Vagina (tissue), 2 donors: ENCODE measurements at places on chromosomes 2 and 18. TPM values are rescaled to one million over a fixed set of nuclear protein-coding genes. Genes with fewer than 3 reads are reported as not detected.

SLC23A3 gene
- 5.4 TPM for total RNA-seq

ESPNL gene
- total RNA-seq, result 0.74 TPM

OR6B2 gene
- not detected for total RNA-seq

SPP2 gene
- total RNA-seq, result not detected

ABCG8 gene
- total RNA-seq, result not detected

B4GALT6 gene
- 2.5 TPM for total RNA-seq

GRCh38 chr2:136665736-136666135 is 99.6 kb upstream of the THSD7B start:
- DNase-seq, result no peak

- no peak for DNase-seq
These were observed 14.6 kb downstream of the POU3F3 start for GRCh38 chr2:104868505-104868866.

DNA sequence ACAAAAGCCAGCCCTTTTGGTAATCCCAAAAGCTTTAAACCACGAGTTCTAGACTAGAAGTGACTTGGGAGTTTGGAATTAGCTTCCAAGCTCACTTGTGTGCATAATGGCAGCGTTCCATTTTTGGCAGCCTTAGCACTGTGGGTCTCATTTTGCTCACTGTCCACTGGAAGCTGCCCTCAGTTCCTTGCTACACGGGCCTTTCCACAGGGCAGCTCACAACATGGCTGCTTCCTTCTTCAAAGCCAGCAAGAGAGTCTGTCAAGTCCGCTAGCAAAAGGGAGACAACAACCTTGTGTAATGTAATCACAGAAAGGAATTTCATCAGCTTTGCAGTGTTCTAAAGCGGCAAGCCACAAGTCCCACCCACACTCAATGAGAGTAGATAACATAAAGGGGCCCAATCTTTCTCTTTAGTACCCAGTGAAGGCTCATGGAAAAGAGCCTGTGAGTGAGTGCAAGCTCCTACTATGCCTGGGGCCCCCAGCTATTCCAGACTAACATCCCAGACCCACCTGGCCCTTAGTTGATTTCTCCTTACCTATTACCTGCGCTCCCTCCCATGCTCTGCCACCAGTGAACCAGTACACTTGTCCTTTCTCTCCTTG is 239.7 kb upstream of the FBXO11 start:
- DNase-seq, result no peak

DNA sequence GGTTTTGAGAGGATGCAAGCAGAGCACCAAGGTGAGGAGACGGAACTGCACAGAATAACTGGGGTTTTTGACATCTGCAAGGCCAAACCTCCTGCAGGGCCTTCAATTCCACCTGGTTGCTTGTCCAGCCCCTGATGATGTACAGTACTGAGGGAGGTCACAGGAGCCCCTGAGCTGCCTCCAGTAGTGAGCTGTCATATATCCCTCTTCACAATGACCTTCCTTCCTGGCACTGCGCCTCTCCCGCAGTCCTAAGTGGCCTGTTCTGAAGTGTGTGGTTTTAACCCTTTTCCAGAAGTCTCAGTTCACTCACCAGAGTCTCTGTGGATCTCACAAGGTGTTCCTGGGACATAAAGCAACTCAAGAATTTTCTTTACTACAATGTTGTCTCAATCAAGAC is 45.3 kb downstream of the LRRTM1 start:
- DNase-seq, result no peak

- no peak for DNase-seq
These were observed 853.9 kb downstream of the LRRTM4 start for GRCh38 chr2:76668279-76668678.

DNA sequence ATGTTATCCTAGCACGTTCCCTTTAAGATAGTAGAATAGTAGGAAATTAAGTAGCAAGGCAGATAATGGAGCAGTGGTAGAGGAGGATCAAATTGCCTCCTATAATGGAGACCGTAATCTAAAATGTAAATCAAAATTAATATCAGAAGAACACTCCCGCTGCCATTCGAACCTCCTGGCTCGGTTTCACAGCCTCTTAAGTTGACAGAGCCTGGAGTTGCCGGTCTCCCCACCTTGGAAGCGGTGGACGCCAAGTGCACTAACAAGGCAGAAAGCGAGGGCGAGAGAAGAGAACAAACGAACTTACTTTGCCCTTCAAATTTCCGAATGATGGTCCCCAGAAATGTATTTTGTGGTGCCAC is 450 bp downstream of the KCNH7 start:
- no peak for DNase-seq

GRCh38 chr2:227942021-227942420 is 70.6 kb downstream of the DAW1 start:
- no peak for DNase-seq

- DNase-seq, result no peak
These were observed 140.9 kb downstream of the TWIST2 start for GRCh38 chr2:238988752-238989151.

DNA sequence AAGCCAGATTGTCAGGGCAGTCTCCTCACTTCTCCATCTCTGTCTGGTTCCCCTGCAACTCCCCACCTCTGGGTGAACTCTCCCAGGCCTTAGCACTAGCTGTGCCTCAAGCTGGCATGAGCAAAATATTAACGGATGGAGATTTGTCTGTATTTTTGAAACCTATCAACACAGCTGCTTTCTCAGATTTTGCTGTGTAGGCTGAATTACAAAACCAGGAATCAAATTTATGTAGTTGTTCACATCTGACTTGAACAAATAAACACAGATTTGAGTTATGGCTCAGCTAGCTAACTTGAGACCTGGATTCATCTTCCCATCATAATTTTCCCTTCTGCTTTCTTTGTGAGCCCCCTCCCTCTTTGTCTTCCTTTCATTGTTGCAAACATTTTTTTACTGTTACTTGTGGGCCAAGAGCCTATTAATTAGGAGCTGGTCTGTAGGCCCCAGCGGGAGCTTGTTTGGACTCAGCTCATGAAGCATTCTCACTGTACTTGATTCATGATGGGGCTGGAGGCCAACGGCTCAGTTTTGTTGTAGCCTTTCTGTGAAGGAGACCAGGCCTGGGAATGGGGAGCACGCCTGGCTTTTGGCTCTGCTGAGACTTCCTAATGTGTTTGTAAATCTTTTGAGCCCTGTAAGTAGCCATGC is 164.1 kb upstream of the GATA6 start:
- no peak for DNase-seq

- no peak for DNase-seq
These were observed 327.6 kb downstream of the NCKAP5 start for GRCh38 chr2:133240491-133241223.
